Activated CD4-positive, alpha-beta T cell treated with anti-CD3 and anti-CD28 coated beads, Interleukin-2, amount 10 ng/mL, durations not matched to agents 7 days and 5 days (primary cell): ENCODE measurements at places on chromosomes 4 and X. TPM values are rescaled to one million over a fixed set of nuclear protein-coding genes. Genes with fewer than 3 reads are reported as not detected.

DNA sequence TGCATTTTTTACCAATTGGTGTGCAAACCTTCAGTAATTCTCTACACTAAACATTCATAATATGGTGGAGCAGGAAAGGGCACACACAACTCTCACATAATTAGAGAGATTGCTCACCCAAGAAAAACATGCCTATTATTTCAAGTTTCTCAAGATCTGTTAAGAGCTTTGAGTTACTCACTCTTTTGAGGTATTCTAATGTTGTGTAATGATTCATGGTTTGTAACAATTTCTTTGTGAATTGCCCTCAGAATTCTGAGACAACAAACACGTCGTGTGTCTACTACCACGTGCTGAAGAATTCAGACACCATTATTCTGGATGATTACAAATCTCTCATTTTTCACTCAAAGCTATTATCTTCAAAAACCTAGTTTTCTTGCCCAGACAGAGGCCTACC, 82.8 kb downstream of the PDGFC start:
- no peak for DNase-seq

DNA sequence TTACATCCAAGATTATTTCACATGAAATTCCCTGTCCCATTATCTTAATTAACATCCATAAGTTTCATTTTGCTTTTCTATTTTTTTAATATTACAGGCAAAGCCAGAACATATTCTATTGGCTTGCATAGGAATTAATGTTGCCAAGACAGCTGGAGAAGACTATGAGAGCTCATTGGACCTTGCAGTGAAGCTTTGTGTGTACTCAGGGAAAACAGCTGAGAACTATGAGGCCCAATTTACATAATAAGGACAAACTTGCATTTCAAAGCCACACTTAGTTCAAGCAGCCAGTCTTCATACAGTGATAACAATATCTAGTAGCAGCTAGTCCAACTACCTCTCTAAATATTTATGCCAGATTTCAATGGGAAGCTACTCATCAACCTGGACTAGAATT, 134.4 kb downstream of the DDX53 start:
- DNase-seq: no peak

GRCh38 chrX:81708487-81708886, 506.6 kb downstream of the SH3BGRL start:
- no peak for DNase-seq

DNA sequence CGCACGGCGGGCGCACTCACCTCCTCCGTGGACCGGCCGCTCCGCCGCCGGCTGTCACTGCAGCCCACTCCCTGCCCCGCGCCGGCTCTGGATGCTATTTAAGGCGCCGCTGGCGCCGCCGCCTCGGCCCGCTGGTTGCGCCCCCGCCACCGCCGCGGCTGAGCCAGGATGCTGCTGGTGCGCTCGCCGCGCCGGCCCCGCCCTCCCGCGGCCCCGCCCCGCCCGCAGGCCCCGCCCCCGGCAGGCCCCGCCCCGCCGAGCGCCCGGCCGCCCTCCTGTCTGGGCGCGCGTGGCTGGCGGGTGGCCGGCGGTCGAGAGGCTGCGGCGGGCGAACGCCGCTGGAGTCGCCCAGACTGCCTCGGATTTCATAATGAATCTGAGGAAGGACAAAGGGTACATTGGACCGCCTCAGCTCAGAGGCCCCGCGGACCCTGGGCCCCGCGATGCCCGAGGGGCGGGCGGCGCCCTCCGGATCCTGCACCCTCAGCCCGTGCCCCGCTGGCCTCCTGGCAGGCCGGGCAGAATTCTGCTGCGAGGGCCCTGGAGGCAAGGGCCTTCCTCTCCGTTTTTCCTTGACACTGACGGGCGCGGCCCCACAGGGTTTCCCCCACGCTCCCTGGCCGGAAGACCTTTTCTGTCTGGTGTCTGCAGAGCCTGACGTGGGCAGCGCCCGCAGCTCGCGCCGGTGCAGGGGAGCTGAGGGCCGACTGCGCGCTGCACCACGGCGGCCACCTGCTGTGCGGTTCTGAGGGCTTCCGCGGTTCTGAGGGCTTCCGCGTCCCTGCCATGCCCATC, at the start of gene ACSL1:
Gene ACSL1 (minus strand): TSS at position 73 of the 795 bp plus-strand sequence. CDS start 22,454 bp downstream, outside the sequence.
- DNase-seq: peak; percentile 77

DNA sequence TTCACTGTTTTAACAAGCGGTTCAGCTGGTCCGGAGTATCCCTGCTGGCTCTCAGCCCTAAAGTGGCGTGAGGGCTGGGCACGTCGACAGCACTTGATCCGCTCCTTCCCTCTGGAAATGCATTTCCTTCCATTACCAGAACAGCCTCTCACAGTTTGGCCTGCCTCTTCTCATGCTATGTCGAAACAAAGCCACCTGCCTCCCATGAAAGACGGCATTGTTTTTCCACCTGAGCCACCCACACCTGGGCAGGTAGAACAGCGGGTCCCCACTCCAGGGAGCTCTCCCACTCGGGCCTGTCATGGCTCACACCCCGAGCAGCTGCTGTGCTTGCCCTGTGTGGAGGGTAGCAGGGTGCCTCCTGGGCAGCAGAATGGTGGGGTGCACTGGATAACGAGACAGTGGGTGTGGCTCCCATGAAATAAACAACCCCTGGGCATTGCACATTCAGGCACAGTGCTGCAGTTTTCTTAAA, 86.2 kb downstream of the FHDC1 start:
- DNase-seq: no peak

GRCh38 chr4:58940167-58940566, 1830.0 kb upstream of the IGFBP7 start:
- DNase-seq: no peak

GRCh38 chrX:84258708-84259107, 70.7 kb upstream of the RPS6KA6 start:
- no peak for DNase-seq

DNA sequence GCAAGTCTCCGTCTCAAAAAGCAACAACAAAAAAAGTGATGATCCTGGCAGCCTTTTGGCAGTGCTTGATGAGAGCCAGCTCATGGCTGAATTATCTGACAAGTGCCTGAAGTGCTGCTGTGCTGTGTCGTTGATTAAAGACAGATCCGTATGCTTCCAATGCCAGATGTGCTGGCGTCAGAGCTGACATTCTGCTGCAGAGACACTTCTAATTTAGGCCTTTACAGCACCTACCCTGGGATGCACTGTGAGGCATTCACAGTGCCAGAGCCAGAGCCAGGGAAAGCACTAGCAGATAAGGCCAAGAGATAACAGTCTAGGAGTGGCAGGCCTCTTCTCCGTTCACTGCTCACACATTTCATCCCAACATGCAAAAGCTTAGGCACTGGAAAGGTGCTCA, 995.5 kb downstream of the RAB28 start:
- DNase-seq: no peak

GRCh38 chrX:40098264-40099054, 701 bp upstream of the BCOR start:
- DNase-seq: peak; percentile 65

DNA sequence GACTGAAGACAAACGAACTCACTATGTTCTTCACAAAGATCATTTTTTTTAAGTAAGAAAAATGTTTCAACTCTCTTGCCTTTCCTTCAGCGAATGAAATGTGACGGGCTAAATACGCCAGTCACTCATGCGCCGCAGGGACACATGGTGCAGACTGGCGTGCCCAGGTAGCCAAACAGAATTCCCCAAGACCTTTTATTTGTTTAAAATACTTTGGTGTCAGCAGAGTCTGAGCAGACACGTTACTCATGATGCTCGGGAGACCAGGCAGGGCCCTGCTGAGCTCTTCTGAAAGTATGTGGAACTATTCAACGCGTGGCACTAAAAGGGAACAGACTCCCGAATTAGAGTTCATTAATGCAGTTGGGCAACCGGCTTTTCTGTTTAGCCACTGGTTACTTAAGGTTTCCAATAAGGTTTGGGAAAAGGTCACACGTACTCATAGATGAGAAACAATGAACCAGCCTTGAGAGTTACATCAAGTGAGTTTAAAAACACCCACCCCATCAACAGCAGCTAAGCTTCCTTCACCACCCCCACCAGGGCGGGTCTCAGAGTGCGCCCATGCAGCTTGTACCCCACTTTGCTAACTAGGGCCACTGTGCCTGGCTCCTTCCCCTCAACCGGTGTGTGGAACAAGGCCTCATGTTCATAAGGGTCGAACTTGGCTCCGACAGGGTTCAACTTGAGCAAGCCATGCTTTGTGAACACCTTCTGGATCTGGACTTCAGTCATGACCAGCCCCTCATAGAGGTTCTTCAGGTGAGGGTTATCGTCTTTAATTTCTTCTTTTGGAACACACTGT, 7.3 kb downstream of the GRPEL1 start:
- no peak for DNase-seq

- no peak for DNase-seq
Measured at GRCh38 chr4:8272472-8273428, 3.2 kb downstream of the HTRA3 start.

DNA sequence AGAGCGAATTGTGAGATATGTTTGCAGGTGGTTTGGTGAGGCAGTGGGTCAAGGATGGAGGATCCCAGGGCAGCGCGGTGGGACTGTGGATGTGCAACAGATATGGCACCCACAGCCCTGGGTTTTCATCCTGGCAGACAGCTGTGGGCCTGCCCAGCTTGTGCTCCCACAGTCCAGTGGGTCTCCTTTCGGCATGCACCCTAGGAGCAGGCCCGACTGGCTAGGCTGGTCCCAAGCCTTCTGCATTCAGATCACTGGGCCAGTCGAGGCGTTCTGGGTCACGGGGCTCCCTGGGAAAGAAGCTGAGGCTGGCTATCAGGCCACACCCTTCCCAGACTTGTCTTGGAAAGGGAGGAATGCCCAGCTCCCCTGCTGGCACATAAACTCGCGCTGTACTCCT, 2289.6 kb downstream of the ARAP2 start:
- no peak for DNase-seq

- no peak for DNase-seq
Measured at GRCh38 chrX:133185938-133186337, 32.2 kb downstream of the TFDP3 start.

DNA sequence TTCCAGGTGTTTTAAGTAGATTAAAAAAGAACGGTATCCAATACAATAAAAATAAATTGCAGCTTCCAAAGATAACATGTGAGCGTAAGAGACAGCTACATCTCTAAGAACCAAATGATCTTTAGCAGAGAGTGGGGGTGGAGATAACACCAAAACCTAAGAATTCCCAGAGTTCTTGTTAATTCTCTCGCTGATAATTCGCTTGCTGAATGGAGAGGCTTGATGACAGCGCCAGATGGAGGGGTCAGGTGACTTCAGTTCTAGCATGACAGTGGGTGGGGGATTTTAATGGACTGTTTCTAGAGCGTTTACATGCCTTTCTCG, 2.3 kb downstream of the CLCN4 start:
- DNase-seq: no peak

GRCh38 chrX:121558886-121559285, 511.5 kb downstream of the GLUD2 start:
- no peak for DNase-seq

Gene KCND1
- total RNA-seq: 3.6 TPM

Gene TAF7L
- total RNA-seq: not detected

Gene GRID2
- total RNA-seq: not detected

Gene KLHL13
- total RNA-seq: 0.35 TPM

Gene MAGEA8
- not detected for total RNA-seq

Gene GLUD2
- 0.27 TPM for total RNA-seq

Gene TSPAN7
- total RNA-seq: 0.21 TPM

Gene EPGN
- total RNA-seq: 0.23 TPM

Gene TACC3
- 301 TPM for total RNA-seq

Gene GPR50
- not detected for total RNA-seq

Gene DCAF4L1
- total RNA-seq: 0.19 TPM
